Stimulated activated CD8-positive, alpha-beta memory T cell treated with anti-CD3 and anti-CD28 coated beads, Interleukin-2, amount 100 ng/mL, for 1 hour (primary cell): ENCODE measurements at places on chromosomes 4 and X.

GRCh38 chr4:154067786-154068185, 278.9 kb upstream of the SFRP2 start:
- DNase-seq: no peak

DNA sequence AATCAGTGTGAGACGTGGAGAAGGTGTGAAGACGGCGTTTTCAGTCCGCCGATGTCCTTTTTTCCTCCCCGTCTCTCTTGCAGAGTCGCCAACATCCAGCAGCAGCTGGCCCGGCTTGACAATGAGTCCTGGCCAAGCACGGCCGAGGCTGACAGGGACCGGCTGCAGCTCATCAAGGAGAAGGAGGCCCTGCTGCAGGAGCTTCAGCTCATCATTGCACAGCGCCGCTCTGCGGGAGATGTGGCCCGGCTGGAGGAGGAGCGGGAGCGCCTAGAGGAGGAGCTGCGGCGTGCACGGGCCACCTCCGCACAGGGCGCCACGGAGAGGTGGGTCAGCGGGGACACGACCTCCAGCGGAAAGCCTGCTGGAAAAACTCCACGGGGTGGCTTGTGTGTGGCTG, 47.1 kb upstream of the CLCN4 start:
- no peak for DNase-seq

DNA sequence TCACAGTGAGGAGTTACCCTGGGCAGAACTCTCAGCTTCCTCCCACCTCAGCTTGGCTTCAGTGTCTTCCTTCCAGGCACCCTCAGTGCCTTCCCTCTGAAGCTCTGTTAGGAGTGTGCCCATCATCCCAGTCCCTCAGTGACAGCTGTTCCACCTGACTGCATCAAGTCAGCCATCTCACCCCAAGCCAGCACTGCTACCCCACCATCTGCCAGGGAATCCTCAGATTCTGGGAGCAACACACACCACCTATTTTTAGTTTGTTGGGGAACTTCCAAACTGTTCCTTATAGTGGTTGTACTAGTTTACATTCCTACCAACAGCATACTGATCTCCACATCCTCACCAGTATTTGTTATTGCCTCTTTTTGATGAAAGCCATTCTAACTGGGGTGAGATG, 182.9 kb downstream of the RELL1 start:
- DNase-seq: no peak

GRCh38 chr4:182208526-182209050, 34.6 kb upstream of the TENM3 start:
- no peak for DNase-seq

GRCh38 chrX:148371291-148371690, 129.1 kb upstream of the AFF2 start:
- DNase-seq: no peak

DNA sequence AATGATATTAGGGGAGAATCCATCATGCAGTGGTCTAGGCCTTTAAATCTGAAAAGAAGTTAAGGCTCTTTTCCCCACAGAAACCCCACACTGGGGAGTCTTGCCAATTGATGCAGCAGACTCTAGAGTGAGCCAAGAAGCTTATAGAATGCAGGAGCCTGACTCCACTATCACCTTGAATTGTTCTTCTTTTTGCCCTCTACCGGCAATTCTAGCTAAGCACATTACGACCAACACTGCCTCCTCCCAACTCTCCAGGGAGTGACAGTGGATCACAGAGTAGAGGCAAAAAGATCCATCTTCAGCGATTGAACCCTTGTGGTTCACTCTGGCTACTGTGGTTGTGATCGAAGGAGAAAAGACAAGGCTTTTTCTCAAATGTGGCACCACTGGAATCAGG, 331.5 kb downstream of the NKX6-1 start:
- no peak for DNase-seq

GRCh38 chrX:136094962-136095361, 52.4 kb upstream of the FHL1 start:
- DNase-seq: no peak

GRCh38 chr4:80540785-80541469, 205.4 kb downstream of the CFAP299 start:
- DNase-seq: no peak

DNA sequence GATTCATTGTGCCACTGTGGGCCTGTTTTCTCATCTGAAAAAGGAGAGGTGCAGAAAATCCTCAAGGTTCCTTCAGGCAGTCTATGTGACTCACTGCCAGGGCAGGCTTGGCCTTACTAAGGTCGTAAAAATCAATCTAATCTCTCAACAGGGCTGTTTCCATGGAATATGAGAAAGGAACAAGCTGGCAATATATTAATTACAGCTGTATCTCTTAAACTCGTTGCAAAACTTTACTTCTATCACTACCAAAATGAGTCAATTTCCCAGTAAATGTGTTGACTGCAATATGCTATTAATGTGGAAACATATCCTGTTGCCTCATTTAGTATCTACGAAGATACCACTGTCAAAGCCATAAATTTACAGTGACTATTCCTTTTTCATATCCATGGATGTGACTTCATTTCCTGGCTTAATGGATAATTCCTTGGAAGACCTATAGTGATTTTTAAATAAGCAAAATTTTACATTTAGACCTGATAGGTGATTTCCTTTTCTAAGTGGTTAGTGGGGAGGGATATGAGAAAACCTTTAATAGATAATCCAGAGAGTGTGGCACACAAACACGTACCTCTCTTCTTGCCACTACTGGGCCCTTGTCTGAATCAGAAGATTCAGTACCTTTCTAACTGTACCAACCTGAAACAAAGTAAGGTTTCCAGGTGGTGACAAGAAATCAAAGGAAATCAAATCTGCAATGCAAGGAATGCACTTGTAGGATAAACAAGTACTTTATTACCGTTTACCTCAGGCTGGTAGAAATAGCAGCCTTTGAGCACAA, 127.4 kb upstream of the FTHL17 start:
- DNase-seq: no peak

DNA sequence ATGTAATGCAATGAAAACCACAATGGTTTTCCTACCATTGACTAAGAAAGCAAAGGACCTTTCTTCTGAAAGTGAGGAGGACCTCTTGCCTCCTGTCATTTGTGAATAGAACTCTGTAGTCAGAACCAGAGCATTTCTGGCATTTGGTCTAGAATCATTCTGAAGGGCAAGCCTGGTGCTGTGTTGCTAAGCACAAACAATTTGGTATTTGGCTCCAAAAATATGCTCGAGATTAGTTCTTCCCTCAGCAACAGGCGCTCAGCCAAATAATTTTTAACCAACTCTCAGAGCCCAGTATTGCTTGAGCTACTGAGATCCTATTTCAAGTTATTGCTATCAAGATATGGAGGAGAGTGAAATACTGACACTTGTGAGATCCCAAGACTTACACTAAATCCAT, 71.0 kb downstream of the SNCA start:
- no peak for DNase-seq

DNA sequence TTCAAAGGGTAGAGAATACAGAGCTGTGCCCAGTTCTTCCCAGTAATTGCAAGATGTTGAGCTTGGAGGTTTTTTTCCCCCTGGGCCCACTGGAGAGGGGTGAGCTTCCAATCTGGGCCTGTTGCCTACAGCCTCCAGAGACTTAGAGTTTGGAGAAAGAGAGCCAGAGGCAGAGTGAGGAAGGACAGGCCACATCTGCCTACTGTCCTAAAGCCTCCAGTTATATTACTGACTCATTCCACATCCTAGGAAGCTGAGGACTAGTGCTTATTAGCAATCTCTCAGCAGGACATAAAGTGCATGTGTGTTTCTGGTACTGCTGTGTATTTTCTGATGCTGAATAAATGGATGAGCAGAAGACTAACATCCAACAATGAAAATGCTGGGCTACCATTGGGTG, 181.0 kb upstream of the MAMLD1 start:
- DNase-seq: no peak

GRCh38 chrX:116409219-116409618, 27.2 kb upstream of the SLC6A14 start:
- DNase-seq: no peak

DNA sequence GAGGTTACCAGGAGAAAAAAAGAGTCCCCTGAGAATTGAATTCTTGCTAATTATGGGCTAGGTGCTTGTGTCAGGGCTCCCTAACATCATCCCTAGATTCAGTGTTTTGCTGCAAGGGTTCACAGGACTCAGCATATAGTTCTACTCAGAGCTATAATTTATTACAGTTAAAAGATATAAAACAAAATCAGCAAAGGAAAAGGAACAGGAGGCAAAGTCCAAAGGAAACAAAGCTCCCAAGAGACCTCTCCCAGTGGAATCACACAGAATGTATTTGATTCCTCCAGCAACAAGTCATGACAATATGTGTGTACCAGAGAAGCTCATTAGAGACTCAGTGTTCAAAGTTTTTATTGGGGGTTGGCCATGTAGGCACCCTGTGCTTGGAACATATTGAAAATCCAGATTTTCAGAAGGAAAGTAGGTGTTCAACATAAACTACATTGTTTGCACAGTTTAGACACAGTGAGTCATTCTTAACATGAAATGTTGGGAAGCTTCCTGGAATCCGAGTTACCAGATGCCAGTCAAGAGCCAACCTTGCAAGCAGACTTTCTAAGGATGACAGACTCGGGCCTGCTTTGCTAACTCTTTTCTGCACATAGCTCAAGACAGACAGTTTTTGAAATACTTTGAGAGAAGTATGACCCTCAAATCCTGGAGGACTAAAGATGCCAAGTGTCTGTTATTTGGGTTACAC, 311.3 kb upstream of the EMCN start:
- no peak for DNase-seq

DNA sequence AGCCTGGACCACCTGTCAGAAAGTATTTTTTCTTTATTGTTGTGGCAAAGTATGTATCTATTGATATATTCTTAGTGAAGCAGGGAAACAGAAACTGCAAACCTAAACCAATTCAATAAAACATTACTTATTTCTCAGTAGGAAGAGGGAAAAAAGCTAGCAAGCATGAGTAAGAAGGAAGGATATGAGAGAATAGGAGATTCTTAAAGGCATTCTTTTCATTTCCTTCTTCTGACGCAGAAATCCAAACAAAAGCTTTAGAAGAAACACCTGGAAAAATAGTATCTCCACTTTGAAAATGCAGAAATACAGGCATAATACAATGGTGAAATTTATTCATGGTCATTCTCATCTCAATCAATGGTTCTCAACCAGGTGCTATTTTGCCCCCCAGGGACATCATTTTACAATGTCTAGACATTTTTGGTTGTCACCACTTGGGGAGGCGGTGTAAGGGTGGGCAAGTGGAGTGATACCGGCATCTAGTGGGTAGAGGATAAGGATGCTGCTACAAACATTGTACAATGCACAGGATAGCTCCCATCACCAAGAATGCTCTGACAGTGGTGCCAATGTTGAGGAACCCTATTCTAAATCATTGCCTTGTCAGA, 21.7 kb upstream of the ATXN3L start:
- no peak for DNase-seq

- no peak for DNase-seq
Measured at GRCh38 chr4:148090503-148091476, 351.4 kb downstream of the NR3C2 start.

- DNase-seq: no peak
Measured at GRCh38 chr4:143270256-143270838, 66.3 kb upstream of the GAB1 start.

- no peak for DNase-seq
Measured at GRCh38 chrX:53223068-53223693, 1.8 kb downstream of the KDM5C start.

- DNase-seq: no peak
Measured at GRCh38 chrX:54172455-54172854, 10.6 kb downstream of the FAM120C start.

- DNase-seq: no peak
Measured at GRCh38 chrX:44099366-44099765, 126.2 kb upstream of the NDP start.

DNA sequence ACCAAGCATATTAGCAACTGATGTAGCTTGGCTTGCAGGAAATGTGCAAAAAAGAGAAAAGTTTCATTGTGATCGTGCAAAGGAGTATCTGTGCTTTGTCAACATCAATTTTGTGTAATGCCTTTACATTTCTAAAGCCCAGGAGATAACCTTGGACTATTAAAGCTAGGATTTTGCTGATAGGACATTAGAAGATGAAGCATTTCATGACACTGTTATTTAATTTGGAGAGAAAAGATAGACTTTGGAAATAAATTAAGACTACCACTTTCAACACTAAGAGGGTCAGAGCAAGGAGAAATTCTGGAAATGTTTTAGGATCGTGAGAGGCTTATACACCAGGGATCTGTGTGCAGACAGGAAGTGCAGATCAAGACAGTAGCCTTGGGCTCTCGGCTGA, 120.6 kb upstream of the MID1 start:
- no peak for DNase-seq

- DNase-seq: no peak
Measured at GRCh38 chrX:16807976-16808542, 21.8 kb downstream of the TXLNG start.

- DNase-seq: no peak
Measured at GRCh38 chr4:11799196-11799595, 370.5 kb upstream of the HS3ST1 start.

DNA sequence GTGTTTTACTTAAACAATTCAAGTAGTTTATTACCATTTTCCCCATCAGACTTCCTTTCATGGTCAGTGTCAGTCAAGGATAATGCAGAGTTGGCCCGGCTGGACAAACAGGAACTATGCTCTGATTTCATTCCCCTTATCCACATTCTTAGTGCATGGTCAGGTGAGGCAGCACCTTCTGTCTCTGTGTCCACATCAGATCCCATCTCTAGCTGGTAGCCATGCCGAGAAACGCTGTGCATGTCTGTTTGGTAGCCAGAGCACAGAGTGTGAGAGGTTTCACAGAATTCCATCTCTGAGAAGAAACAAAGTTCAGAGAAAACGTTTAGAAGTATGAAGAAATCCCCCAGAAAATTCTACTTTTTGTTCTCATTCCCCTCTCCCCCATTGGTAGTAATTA, 423.7 kb upstream of the TEX13C start:
- DNase-seq: no peak

DNA sequence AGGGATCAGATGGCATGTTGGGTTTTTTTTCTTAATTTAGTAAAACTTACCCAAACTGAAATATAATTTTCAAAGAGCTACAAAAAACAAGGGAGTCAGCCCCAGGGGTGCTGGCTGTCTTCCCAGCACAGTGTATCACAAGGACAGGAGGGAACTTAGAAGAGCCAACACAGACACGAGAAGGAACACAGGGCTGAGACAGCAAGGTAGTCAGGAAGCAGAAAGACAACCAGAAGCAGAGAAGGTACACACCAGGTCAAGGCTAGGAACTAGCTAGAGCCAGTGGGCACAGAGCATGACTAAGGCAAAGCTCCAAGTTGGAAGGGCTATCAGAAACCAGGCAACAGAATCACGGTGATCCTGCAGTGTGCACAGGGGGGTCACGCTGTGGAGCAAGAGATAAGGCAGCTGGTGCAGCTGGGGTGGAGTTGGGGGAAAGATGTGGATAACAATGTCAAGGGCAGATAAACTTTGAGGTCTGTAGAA, 168.7 kb downstream of the NR3C2 start:
- DNase-seq: no peak

GRCh38 chrX:104255465-104255864, 732 bp upstream of the ESX1 start:
- no peak for DNase-seq

GRCh38 chrX:4762196-4762595, 1048.7 kb upstream of the PRKX start:
- no peak for DNase-seq
